CD4-positive, alpha-beta memory T cell (primary cell): ENCODE measurements at places on chromosomes 3 and 15. TPM values are rescaled to one million over a fixed set of nuclear protein-coding genes. Genes with fewer than 3 reads are reported as not detected.

Gene SYNM
- polyA plus RNA-seq = 0.09 TPM

Gene NR2E3
- polyA plus RNA-seq = not detected

Gene POPDC2
- polyA plus RNA-seq = 2.0 TPM

Gene CCDC71
- polyA plus RNA-seq = 2.1 TPM

Gene CHST13
- not detected for polyA plus RNA-seq

Gene ACOX2
- polyA plus RNA-seq = not detected

Gene OSTN
- polyA plus RNA-seq = not detected

Gene NR1I2
- 0.46 TPM for polyA plus RNA-seq

Gene FBXL2
- polyA plus RNA-seq = not detected

Gene TMED3
- 51.7 TPM for polyA plus RNA-seq

Gene SERINC4
- 0.70 TPM for polyA plus RNA-seq

Gene FBXL22
- 2.0 TPM for polyA plus RNA-seq

Gene EXOG
- 2.6 TPM for polyA plus RNA-seq

Gene GRM7
- not detected for polyA plus RNA-seq

Gene SCN11A
- not detected for polyA plus RNA-seq

Gene SKOR1
- polyA plus RNA-seq = 0.09 TPM

Gene SNX4
- 24.2 TPM for polyA plus RNA-seq

Gene KBTBD8
- polyA plus RNA-seq = 5.9 TPM

Gene HHATL
- not detected for polyA plus RNA-seq

Gene ABTB1
- 72.9 TPM for polyA plus RNA-seq

Gene STRIT1
- not detected for polyA plus RNA-seq

Gene CCDC80
- 0.02 TPM for polyA plus RNA-seq

Gene CAMK2N2
- not detected for polyA plus RNA-seq

Gene PTH1R
- not detected for polyA plus RNA-seq

Gene PARP15
- polyA plus RNA-seq = 7.6 TPM

Gene HMG20A
- 40.8 TPM for polyA plus RNA-seq

Gene LRRFIP2
- polyA plus RNA-seq = 8.2 TPM

Gene DNAJA4
- polyA plus RNA-seq = 7.8 TPM

Gene C3orf85
- polyA plus RNA-seq = not detected

Gene SAMD7
- polyA plus RNA-seq = not detected

Gene MYO5C
- not detected for polyA plus RNA-seq

Gene LDHAL6B
- not detected for polyA plus RNA-seq

Gene CAMP
- not detected for polyA plus RNA-seq

Gene EPHA3
- not detected for polyA plus RNA-seq
